ENCODE measurements at places on chromosomes 2 and 18.
A peak's percentile ranks its signal among the peaks of the same experiment; 100 is the strongest.

GRCh38 chr2:134391751-134392160 lies 137.9 kb downstream of the MGAT5 start:
- no peak for DNase-seq

DNA sequence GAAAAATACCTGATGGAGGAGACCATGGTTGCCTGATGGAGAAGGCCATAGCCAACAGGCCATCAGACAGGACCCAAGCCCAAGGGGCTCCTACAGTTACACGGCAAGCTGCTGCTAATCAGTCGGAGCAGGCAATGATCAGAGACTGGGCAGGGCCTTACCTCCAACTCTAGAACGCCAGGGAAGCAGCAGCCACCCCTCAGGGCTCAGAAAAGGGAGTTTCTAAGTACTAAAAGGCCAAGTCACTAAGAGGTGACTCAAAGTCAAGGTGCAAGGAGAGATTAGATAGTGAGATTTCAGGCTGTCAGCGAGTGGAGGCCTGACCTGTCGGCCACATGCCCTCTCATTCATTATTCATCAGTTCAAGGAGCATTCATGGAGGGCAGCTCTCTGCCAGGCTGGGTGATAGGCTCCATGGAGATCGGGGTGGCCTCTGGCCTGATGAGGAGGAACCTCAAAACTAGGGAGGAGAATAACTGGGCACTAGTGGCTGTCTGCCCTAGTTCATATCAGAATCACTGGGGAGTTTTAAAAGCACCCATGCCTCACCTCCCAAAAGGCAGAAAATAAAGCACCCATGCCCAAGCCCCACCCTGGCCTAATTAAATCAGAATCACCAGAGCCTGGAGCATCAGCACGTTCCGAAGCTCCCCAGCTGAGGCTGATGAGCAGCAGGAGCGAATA lies 3.6 kb downstream of the VIL1 start:
- no peak for DNase-seq

- DNase-seq: no peak
Measured at GRCh38 chr2:127512362-127512761, 13.9 kb downstream of the IWS1 start.

- DNase-seq: no peak
Measured at GRCh38 chr2:136389809-136390208, 271.9 kb upstream of the CXCR4 start.

DNA sequence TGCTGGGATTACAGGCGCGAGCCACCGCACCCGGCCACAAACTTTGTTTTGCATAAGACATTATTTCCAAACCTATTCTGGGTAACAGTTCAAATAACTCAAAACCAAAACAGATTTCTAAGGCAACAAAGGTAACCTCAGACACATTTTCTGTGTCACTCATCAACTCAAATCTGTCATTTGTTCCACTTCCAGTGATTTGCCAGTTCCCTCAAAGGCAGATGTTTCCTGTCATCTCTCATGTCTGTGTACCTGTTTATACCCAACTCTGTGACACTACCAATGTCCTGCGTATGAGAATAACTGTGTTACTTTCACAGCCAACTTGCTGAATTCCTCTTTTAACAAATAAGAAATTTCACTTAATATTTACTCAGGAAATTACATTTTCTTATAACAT lies 54.4 kb downstream of the SCN3A start:
- no peak for DNase-seq

- DNase-seq: no peak
Measured at GRCh38 chr2:110789706-110790105, 57.3 kb downstream of the ACOXL start.

DNA sequence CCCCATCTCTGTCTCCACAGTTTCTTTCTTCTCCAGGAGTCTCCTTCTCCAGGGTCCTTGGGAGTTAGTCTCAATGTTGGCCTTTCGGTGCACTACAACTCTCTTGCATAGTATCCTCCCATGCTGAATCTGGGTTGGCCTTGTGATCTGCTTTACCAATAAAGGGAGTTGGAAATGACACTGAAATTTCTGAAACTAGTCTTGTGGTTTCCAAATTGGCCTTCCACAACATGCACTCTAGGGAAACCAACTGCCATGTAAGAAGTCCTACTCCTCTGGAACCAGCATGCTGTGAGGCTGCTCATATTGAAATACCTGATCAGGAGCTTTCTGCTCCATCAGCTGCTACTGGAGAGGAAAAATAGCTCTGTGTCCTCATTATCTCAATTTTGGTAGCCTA lies 9.9 kb upstream of the ABHD3 start:
- DNase-seq: no peak

DNA sequence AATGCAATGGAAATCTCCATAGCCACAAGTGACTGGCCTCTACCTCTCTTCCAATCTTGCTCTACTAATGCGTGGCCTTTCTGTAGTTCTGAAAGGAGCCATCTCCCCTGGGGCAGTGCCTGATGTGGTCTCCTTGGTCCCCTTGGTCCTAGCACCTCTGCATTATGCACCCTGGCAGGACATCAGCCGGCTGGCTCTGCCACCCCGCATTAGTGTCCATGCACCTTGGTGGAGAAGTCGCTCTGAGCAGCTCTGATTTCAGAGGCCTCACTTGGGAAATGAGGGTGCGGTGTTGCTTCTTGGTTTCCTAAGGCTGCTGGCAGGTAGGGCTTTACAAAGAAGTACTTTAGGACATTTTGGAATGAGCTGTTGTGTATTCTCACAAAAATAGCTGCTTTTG lies 317.9 kb downstream of the GBX2 start:
- no peak for DNase-seq

GRCh38 chr2:188410504-188411235 lies 119.0 kb downstream of the GULP1 start:
- peak; percentile 71 for DNase-seq

- peak; percentile 24 for DNase-seq
Measured at GRCh38 chr18:46265196-46266156, 161.3 kb downstream of the HAUS1 start.

- no peak for DNase-seq
Measured at GRCh38 chr2:207138627-207139297, 27.0 kb downstream of the KLF7 start.

GRCh38 chr2:184611361-184612085 lies 13.2 kb downstream of the ZNF804A start:
- DNase-seq: peak; percentile 49

GRCh38 chr2:129902731-129903585 lies 76.5 kb upstream of the RAB6C start:
- no peak for DNase-seq

GRCh38 chr2:241558532-241559322 lies at the start of gene BOK:
TSS of gene BOK (plus strand) at chr2:241558745. CDS start at chr2:241559484, 739 bp downstream.
- DNase-seq: peak; percentile 96

- no peak for DNase-seq
Measured at GRCh38 chr18:59624369-59624765, 72.9 kb downstream of the CCBE1 start.
